D721Med (cell line): ENCODE measurements at places on chromosomes 2 and 18.

DNA sequence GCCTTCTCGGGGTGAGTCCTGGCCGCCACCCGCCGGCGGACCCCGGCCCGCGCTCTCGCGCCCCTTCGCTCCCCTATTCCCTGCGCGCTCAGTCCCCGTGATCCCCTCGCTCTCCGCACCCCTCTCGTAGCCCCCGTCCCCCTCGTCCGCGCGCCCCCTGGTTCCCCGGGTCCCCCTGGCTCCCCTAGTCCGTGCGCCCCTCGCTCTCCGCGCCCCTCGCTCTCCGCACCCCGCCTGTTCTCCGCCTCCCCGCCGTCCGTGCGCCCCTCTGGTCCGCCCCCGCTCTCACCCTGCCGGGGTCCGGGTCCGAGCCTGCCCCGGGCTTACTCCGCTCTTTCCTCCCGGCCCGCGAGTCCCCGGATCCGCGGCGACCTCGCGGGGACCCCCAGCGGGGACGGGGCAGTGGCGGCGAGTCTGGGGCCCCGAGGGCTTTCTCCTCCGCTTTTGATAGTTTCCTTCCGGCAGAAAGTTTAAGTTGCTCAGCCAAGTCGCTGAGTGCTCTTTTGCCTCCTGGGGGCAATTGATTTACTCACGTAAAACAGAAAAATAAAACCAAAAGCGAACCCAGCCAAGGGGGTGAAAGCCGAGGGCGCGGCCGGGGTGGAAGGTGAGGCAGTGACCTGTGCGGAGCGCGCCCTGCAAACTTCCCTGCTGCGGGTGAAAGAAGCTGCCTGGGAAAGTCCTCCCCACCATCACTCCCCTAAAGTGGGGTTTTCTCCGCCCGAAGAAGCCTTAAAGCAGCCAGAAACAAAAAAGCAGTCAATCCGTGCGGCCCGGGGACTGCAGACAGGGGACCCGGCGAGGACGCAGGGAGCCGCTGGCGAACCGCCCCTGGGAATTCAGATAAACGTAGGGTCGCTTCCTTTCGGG lies 568 bp downstream of the RAB31 start:
- DNase-seq: no peak

DNA sequence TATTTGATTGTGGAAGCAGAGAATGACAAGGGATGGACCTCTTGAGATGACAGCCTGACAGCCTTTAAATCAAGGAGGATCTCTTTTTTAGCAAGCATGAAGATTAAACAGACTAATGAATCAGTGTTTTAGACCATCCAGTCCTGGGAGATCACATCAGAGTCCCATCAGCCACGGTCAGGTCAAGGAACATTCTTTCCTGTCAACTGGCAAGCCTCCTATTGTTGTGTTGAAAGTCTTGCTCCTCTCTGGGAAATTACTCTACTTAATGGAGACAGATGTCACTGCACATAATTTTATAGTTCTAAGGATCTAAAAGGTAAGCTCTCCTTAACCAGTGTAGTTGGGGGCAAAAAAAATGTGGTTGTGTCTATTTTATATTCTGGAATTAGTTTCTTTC lies 469.0 kb downstream of the TMEM182 start:
- no peak for DNase-seq

GRCh38 chr2:144975881-144976280 lies 456.0 kb upstream of the ZEB2 start:
- no peak for DNase-seq

DNA sequence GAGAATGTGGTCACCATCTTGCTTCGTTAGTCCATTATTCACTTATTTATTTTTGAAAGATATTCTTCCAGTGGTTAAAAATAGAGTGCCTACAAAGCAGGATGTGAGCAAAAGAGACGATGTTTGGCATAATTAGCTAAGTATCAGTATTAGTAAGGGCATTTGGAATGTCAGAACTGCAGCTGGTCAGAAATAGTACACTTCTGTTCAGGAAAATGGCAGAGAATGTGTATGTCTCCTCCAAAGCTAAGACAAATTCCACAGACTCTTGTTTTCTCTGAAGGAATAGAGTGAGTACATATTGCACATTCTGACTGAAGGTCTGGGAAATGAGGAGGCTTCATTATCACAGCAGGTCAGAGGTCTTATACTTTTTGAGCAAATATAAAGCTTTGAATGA lies 209.0 kb downstream of the L3MBTL4 start:
- DNase-seq: no peak

- no peak for DNase-seq
These were observed 8.2 kb downstream of the ADAM17 start for GRCh38 chr2:9547262-9547991.

- DNase-seq: no peak
These were observed 104.2 kb downstream of the ASAP2 start for GRCh38 chr2:9310798-9311197.

GRCh38 chr2:113877711-113878598 lies 11.9 kb upstream of the ACTR3 start:
- no peak for DNase-seq

DNA sequence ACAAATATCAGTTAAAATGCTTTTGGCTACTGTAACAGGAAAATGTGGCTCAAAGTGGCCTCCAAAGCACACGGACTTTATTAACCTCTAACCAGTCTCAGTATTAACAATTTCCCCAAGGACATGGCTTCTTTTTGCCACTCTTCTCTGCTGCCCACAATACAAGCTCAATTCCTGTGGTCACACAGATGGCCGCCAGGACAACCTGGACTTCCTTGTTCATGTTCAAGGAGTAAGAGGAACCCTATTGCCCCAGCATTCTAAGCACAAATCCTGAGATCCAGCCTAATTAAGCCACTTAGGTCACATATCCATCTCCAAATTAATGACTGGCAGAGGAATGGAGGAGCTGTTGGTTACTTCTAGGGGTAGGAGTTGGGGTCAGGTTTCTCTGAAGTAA lies 38.2 kb downstream of the AOX1 start:
- DNase-seq: no peak

DNA sequence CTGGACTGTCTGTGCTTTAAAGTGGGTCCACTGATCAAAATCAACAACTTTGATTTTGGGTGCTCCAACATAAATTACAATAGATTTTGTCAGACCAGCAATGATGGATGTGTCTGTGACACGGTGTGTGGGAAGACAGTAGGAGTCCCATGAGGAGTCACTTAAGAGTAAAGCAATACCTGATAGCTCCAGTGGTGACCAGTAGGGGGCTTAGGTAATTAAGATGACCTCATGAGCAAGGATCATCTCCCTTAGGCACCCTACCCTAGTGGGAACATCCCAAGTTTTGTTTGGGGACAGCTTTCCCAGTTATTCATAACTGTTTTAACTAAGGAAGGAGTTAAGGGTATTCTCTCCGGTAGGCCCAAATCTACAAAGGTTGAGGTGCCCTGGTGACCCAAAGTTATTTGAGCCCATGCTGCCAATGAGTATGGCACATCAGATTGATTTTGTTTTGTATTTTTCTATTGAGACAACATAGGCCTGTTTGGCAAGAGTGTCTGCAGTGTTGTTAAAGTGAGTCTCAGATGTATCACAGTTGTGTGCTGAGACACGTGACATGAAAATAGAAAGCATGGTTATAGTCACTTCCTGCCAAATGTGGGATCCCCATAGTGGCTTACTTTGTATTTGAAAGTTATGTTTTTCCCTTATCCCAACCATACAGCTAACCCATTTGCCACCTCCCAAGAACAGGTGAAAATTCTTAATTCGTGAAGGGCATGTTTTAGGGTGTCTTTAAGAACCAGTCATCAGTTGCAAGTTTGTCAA lies 1337.6 kb upstream of the SLC39A10 start:
- no peak for DNase-seq

GRCh38 chr2:3864943-3865865 lies 161.8 kb downstream of the DCDC2C start:
- no peak for DNase-seq

- DNase-seq: no peak
These were observed 735.4 kb upstream of the FANCL start for GRCh38 chr2:58976375-58977071.

DNA sequence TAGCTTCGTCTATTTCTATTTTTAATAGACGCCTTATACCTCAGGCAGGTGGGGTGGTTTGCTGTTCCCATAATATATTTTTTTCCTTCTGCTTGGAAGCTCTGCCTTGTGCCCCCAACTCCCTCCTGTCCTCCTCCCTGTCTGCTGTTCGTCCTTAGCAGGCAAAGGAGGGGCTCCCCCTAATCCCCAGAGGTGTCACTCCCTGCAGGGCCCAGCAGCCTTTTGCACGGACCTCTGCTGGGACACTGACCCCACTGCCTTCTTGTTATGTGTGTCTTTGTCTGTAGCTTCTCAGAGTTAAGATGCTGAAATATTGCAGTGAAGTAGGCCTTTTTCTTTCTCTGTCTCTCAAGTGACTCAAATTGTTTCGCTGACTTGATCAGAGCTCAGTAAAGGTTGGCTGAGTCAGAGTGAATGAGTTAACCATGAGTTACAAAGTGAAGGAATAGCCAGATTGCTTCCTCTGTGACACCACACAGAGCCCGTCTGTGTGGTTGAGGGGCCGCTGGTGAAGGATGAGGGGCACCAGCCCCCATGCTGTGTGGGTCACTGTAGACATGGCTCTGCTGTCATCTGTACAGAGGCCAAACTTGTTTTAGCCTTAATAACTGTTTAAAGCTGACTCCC lies 47.7 kb downstream of the PRKCE start:
- no peak for DNase-seq

GRCh38 chr2:99648178-99648844 lies 158.5 kb upstream of the REV1 start:
- no peak for DNase-seq

DNA sequence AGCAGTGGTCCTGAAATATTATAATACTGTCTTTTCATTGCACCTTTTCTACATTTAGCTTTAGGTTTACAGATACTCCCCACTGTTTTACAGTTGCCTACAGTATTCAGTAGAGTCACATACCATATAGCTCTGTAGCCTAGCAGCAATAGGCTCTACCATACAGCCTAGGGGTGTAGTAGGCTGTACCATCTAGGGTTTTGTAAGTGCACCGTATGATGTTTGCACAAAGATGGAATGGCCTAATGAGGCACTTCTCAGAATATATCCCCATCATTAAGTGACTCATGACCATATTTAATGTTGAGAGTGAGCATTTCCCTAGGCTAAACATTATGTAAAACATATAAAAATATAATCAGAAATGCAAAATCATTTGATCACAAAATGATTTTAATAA lies 511.3 kb upstream of the RAB12 start:
- DNase-seq: no peak

GRCh38 chr2:164868563-164869419 lies 27.2 kb upstream of the COBLL1 start:
- DNase-seq: no peak

- DNase-seq: no peak
These were observed 617 bp downstream of the FOSL2 start for GRCh38 chr2:28393114-28393836.

- no peak for DNase-seq
These were observed at the start of gene ITPRIPL1 for GRCh38 chr2:96325041-96325883. TSS of gene ITPRIPL1 (plus strand) at chr2:96325317. CDS start at chr2:96325840, 523 bp downstream.

DNA sequence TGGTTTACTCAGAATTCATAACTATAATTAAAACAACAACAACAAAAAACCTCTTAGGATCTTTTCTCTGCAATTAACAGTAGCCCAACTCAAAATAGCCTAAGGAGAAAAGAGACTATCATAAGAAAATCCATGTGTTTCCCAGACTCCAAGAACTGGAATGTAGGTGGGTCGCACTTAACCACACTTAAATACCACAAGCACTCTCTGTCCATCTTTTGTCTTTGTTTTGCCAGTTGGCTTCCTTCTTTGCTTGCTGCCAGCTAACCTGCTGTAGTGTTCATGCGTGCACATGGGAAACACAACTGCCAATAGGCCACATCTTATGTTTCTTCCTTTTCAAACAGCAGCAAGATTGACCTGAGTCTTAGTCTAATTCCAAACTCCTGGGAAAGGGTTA lies 24.1 kb upstream of the ACVR1 start:
- DNase-seq: no peak

DNA sequence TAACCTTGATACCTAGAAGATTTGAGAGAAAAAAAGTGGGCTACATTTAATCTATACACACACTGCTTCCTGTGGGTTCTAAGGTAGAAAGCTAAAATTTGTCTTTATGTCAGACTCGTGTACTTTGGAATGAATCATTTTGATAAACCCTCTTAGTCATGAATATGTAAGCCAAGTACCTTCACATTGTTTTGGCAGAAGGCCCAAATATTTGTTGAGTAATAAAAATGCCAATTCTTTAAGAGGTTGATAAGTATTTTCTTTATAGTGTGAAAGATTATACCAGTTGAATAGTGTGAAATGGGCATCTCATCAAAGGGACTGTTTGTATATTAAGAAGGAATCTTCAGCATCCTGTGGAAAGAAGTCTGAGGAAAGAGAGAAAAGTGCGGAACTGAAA lies 1464.7 kb upstream of the ZEB2 start:
- no peak for DNase-seq

DNA sequence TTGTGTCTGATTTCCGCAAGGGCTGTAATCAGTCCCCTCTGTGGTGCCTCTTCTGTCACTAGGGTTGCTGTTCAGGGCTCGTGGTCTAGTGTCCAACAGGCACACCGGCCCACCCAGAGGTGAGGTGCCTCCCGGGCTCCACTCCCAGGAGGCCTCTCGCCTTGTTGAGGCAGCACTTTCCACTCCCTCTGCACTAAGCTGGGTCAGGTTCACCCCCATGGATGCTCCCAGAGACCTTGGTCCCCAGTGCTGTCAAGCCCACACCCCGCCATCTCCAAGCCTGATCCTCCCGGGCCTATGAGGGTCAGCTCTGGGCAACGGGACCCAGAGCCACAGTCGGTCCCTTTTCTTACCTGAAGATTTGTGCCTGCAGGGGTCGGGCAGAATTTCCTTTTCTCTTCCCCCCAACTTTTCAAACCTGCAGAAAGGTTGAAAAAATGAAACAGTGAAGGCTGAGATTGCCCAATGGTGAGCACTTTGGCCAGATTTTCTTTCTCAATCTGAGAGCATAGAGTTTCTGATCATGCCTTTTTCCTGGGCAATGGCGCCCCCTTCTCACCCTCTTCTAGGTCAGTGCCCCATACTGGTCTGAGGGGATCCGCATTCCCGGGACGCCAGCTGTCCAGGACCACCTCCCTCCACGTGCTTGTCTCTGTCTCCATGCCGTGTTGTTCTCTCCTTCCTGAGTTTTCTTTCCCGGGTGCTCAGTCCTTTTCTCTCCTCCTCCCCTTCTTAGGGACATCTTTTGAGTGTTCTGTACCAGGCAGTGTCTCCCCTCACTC lies 148.0 kb downstream of the ASB1 start:
- DNase-seq: no peak

- DNase-seq: no peak
These were observed 101.5 kb downstream of the MAP2 start for GRCh38 chr2:209525331-209525730.

GRCh38 chr2:232562515-232563151 lies 12.1 kb downstream of the EIF4E2 start:
- no peak for DNase-seq

GRCh38 chr2:160343404-160343803 lies 143.3 kb upstream of the ITGB6 start:
- DNase-seq: no peak

DNA sequence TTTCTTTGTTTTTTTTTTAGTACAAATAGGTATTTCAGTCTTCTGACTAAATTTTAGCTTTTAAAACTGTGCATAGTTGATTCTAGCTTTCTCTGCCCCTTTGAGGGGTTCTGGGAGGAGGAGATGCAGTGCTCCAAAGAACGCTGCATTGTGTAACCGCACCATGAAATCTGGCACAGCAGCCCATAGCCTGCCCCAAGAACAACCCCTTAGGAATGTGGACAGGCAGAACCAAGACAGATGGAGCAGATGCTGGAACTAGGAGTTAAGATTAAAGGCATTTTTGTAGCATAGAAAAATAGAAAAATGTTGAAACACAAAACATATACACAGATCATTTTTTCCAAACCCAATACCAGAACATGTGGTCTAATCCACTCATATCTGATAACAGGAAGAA lies 187.5 kb downstream of the SCG2 start:
- no peak for DNase-seq

- no peak for DNase-seq
These were observed 126.1 kb upstream of the FAM117B start for GRCh38 chr2:202508686-202509085.
